ENCODE measurements at places on chromosomes 4 and X. TPM values are rescaled to one million over a fixed set of nuclear protein-coding genes. Genes with fewer than 3 reads are reported as not detected.

Gene RASSF6
- not detected for total RNA-seq

Gene TRIM75
- not detected for total RNA-seq

Gene IGFBP7
- not detected for total RNA-seq

Gene NEUROG2
- 0.13 TPM for total RNA-seq

Gene PCSK1N
- 1.4 TPM for total RNA-seq

Gene SYP
- total RNA-seq, result 11.4 TPM

Gene CC2D2A
- not detected for total RNA-seq

Gene POF1B
- total RNA-seq, result not detected

DNA sequence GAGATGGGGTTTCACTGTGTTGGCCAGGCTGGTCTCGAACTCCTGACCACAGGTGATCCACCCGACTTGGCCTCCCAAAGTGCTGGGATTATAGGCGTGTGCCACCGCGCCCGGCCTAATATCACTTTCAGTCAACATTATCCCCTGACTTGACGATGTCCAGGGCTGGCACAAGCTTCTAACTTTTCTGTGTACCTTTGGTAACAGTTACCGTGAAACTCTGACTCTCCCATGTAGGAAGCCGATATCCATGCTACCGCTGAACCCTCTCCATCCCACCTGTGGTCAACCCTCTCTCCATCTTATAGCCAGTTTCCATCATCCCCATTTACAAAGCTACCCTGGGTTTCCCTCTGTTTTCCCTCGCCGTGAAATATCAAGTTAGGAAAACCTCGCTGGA, 77.5 kb downstream of the CRLF2 start:
- no peak for DNase-seq
- no peaks in the 10 kb centered on the region for H3K36me3 ChIP-seq
- no peaks in the 10 kb centered on the region for H3K27me3 ChIP-seq
- H3K27ac ChIP-seq, result no peak overlapping the region
- H3K4me1 ChIP-seq, result no peaks in the 10 kb centered on the region

DNA sequence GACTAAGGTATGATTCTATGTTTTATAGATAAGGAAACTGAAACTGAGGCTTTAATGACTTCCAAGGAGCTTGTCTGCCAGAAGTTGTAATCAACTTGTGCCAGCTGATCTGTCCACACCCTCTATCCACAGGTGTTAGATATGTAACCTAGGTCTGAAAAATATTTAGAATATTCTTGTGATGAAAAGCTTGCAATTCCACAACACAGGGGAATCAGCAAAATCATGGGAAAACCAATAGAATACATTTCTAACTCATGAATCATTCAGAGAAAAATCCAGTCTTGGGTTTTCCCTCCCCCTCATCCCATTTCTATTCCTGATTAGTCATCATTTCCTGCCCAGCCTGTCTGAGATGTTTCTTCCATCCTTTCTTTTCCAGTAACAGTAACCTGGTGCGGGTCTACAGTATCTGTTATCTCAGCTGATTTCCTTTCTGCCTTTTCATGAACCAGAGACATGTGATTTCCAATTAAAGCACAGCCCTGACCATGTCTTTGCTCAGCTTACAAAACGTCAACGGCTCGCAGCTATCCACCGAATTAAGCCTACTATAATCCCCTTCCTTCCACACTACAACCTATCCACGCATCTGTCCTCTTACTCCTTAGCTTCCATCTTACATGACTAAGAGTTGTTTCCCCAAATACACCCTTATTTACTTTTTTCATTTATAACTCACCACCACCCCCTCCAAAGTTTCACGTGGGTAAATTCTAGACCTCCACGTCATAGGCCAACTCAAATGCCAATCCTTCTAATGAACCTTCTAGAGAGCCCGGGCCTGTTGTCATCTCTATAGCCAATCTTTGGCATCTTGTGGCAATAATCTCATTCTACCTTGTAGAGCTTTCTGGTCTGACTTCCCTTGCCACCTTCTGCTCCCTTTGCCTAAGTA, 961 bp upstream of the NOCT start:
- H3K4me3 ChIP-seq, result peak overlapping the region; percentile 91
- no peaks in the 10 kb centered on the region for H3K27me3 ChIP-seq
- peaks cover 19% of the 10 kb centered on the region for H3K36me3 ChIP-seq
- peak overlapping the region; percentile 96 for H3K27ac ChIP-seq

DNA sequence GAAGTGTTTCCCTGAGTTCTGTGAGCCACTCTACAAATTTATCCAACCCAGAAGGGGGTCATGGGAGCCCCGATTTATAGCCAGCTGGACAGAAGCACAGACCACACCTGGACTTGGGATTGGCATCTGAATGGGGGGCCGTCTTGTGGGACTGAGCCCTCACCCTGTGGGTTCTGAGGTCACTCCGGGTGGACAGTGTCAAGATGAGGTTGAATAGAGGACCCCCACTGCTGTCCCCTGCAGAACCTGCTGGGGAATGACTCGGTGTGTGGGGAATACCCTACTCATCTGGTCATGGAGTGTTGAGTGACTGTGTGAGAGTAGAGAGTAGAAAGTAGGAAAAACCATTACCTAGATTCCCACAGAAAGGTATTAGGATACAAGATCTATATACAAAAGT, 67.5 kb downstream of the ZFYVE28 start:
- no peak overlapping the region for H3K27ac ChIP-seq
- H3K27me3 ChIP-seq, result no peaks in the 10 kb centered on the region
- peaks cover 15% of the 10 kb centered on the region for H3K4me1 ChIP-seq
- H3K4me3 ChIP-seq, result no peak overlapping the region
- DNase-seq, result no peak

GRCh38 chrX:120823556-120823955, 52.1 kb downstream of the CT47B1 start:
- no peak for DNase-seq
- H3K36me3 ChIP-seq, result no peaks in the 10 kb centered on the region
- H3K27me3 ChIP-seq, result peaks cover 1% of the 10 kb centered on the region
- H3K4me3 ChIP-seq, result no peak overlapping the region
- no peaks in the 10 kb centered on the region for H3K4me1 ChIP-seq

GRCh38 chrX:7133050-7133440, 14.5 kb upstream of the STS start:
- peak overlapping the region; percentile 49 for H3K27ac ChIP-seq
- H3K27me3 ChIP-seq, result no peaks in the 10 kb centered on the region
- H3K36me3 ChIP-seq, result peaks cover 7% of the 10 kb centered on the region
- H3K4me1 ChIP-seq, result peaks cover 31% of the 10 kb centered on the region

- peaks cover 2% of the 10 kb centered on the region for H3K36me3 ChIP-seq
- H3K4me3 ChIP-seq, result no peak overlapping the region
- H3K4me1 ChIP-seq, result no peaks in the 10 kb centered on the region
- no peaks in the 10 kb centered on the region for H3K27me3 ChIP-seq
Observed at GRCh38 chrX:49137492-49137891, 14.0 kb upstream of the GPKOW start.

DNA sequence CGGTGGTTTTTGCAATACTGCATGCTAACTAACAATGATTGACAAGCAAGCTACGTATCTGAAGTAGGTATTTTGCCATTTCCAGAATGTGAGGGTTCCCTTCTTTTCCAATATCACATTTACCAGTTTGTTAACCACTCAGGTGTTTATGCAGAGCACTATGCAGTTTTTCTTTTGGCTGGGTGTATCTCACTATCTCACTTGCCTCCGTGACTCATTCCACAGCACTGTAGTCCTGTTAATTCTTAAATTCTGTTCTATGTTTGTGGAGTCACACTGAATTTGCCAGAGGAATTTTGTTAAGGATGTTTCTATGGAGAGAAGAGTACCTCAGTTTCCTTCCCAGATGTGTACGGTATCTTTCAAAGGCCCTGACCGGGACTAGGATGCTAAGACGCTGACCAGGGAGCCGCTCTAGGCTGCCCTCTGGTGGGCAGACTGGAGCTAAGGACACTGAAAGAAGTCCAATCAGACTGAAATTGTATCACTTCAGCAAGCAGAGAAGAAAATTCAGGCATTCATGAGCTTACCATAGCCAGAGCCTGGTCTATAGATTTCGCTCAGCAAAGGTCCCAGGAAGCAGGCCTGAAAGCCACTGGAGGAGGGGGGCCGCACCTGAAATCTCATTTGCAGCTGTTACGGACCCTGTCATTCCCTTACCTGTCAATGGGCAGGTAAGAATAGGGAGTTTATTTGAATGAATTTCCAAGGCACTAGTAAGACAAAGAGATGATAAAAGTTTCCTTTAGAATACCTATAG, 388.4 kb upstream of the SPOCK3 start:
- peak; percentile 52 for DNase-seq
- no peaks in the 10 kb centered on the region for H3K4me1 ChIP-seq
- H3K36me3 ChIP-seq, result no peaks in the 10 kb centered on the region
- H3K27ac ChIP-seq, result no peak overlapping the region

GRCh38 chrX:82666355-82666754, 841.7 kb upstream of the POU3F4 start:
- H3K27ac ChIP-seq, result no peak overlapping the region
- no peaks in the 10 kb centered on the region for H3K4me1 ChIP-seq
- no peaks in the 10 kb centered on the region for H3K36me3 ChIP-seq
- H3K27me3 ChIP-seq, result no peaks in the 10 kb centered on the region
- DNase-seq, result no peak

- no peak overlapping the region for H3K4me3 ChIP-seq
- H3K4me1 ChIP-seq, result no peaks in the 10 kb centered on the region
- no peak for DNase-seq
- no peak overlapping the region for H3K27ac ChIP-seq
- peaks cover 6% of the 10 kb centered on the region for H3K27me3 ChIP-seq
Observed at GRCh38 chr4:20260821-20261220, 9.1 kb downstream of the SLIT2 start.

DNA sequence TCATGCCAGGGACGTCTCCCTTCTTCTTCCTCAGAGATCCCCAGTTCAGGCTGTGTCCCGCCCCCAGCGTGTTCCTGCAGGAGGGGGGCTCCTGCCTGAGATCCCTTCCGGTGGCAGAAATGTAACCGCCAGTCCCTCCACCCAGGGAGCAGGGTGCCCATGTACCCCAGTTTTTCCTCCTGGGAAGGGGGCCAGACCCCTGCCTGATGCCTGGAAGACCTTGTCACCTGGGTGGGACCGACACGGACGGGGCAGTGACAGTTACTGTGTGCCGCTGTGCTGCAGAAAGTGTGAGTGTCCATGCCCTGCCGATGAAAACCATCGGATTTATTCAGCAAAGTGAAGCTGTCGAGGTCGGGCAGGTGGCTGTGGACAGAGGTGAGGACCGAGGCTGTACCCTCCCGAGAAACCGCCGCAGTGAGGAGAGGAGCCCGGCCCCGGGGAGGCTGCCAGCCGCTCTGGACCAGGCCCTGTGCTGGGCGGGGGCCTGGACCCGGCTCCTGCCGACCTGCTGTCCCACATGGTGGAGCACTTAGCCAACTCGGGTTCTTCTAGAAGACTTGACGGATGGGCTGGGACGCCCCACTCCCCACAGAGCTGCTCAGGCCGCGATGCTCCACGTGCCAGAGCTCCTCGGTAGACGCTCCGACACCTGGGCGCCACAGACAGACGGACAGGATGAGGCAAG, 36.7 kb upstream of the HMX1 start:
- no peak overlapping the region for H3K4me3 ChIP-seq
- no peak for DNase-seq
- H3K4me1 ChIP-seq, result no peaks in the 10 kb centered on the region
- H3K27ac ChIP-seq, result no peak overlapping the region
- H3K36me3 ChIP-seq, result no peaks in the 10 kb centered on the region

GRCh38 chr4:30727409-30727808, 7.2 kb downstream of the PCDH7 start:
- no peak overlapping the region for H3K27ac ChIP-seq
- peaks cover 2% of the 10 kb centered on the region for H3K36me3 ChIP-seq
- no peaks in the 10 kb centered on the region for H3K4me1 ChIP-seq
- DNase-seq, result no peak
- H3K4me3 ChIP-seq, result no peak overlapping the region

DNA sequence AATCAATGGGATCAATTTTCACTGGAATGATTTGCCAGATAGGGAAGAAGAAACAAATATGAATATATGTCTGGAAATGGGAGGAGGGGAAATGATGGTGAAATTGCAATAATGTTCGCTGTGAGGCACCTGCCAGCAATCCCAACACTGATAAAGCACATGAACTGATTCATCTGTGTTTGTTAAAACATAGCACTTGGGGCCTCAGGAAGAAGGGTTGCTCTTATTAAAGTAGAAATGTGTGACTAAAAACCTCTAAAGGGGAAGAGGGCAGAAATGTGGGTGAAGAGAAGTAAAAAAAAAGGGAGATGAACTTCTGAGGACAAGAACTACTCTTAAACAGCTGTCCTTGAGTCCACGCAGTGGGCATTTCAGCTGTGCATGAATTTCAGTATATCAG, 101.4 kb downstream of the C4orf51 start:
- no peak for DNase-seq
- peaks cover 42% of the 10 kb centered on the region for H3K4me1 ChIP-seq
- peak overlapping the region; percentile 6 for H3K27ac ChIP-seq
- H3K27me3 ChIP-seq, result no peaks in the 10 kb centered on the region
- H3K36me3 ChIP-seq, result peaks cover 82% of the 10 kb centered on the region

DNA sequence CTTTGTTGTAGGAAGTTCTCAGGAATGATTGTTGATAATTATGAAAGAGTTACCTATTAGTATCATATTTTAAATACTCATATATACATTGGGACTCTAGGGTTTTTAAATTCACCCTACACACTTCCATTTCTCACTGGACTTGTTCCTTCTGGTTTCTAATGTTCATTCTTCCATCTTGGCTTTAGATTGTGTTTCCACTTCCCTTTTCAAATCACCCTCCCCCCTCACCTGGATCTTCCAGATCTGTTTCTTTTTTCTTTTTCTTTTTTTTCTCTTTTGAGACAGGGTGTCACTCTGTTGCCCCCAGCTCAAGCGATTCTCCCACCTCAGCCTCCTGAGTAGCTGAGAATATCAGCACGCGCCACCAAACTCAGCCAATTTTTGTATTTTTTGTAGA, 6.7 kb upstream of the KIT start:
- DNase-seq, result no peak
- no peaks in the 10 kb centered on the region for H3K4me1 ChIP-seq
- no peak overlapping the region for H3K27ac ChIP-seq
- H3K4me3 ChIP-seq, result no peak overlapping the region
- peaks cover 7% of the 10 kb centered on the region for H3K27me3 ChIP-seq
- no peaks in the 10 kb centered on the region for H3K36me3 ChIP-seq

- no peaks in the 10 kb centered on the region for H3K36me3 ChIP-seq
- H3K4me3 ChIP-seq, result no peak overlapping the region
- peaks cover 2% of the 10 kb centered on the region for H3K4me1 ChIP-seq
- peak; percentile 55 for DNase-seq
Observed at GRCh38 chrX:153649178-153649914, 2.3 kb downstream of the DUSP9 start.

- no peak overlapping the region for H3K27ac ChIP-seq
- H3K36me3 ChIP-seq, result no peaks in the 10 kb centered on the region
- no peaks in the 10 kb centered on the region for H3K27me3 ChIP-seq
Observed at GRCh38 chr4:75552452-75552851, 3.4 kb upstream of the ODAPH start.

GRCh38 chr4:8504279-8505007, 63.9 kb downstream of the TRMT44 start:
- H3K4me1 ChIP-seq, result no peaks in the 10 kb centered on the region
- no peak overlapping the region for H3K27ac ChIP-seq

- no peak overlapping the region for H3K27ac ChIP-seq
- H3K36me3 ChIP-seq, result no peaks in the 10 kb centered on the region
- DNase-seq, result no peak
- no peaks in the 10 kb centered on the region for H3K4me1 ChIP-seq
Observed at GRCh38 chrX:37462346-37462745, 109.1 kb upstream of the LANCL3 start.

All from activated CD8-positive, alpha-beta T cell treated with anti-CD3 and anti-CD28 coated beads for 36 hours (primary cell).